Esophagus muscularis mucosa (tissue), 4 donors: ENCODE measurements at places on chromosomes 2 and 18. TPM values are rescaled to one million over a fixed set of nuclear protein-coding genes. Genes with fewer than 3 reads are reported as not detected.

Gene KCNJ3
- total RNA-seq: 4.2 TPM

Gene CHST10
- 10.9 TPM for total RNA-seq

Gene PPIG
- total RNA-seq: 48.6 TPM

Gene CLEC4F
- 0.42 TPM for total RNA-seq

Gene CPS1
- 2.4 TPM for total RNA-seq

Gene KCNS3
- total RNA-seq: 14.6 TPM

Gene ABHD1
- not detected for total RNA-seq

Gene ERFE
- total RNA-seq: 0.66 TPM
